ENCODE measurements at places on chromosomes 2 and 18.

- DNase-seq, result no peak
Observed at GRCh38 chr2:152694161-152694661, 23.1 kb downstream of the PRPF40A start.

- no peak for DNase-seq
Observed at GRCh38 chr2:175606010-175606841, 395.8 kb downstream of the LNPK start.

- no peak for DNase-seq
Observed at GRCh38 chr18:48787203-48788151, 163.3 kb downstream of the SMAD7 start.

GRCh38 chr2:229090225-229090624, 180.9 kb downstream of the PID1 start:
- no peak for DNase-seq

DNA sequence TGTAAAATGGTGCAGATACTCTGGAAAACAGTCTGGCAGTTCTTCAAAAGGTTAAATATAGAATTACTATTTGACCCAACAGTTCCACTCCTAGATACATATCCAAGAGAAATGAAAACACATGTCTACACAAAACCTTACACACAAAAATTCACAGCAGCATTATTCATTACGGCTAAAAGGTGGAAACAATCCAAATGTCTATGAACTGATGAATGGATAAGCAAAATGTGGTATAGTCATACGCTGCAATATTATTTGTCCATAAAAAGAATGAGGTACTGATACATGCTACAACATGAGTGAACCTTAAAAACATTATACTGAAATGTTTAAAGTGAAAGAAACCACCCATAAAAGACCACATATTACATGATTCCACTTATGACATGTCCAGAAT, 4.0 kb downstream of the CYP27C1 start:
- no peak for DNase-seq

DNA sequence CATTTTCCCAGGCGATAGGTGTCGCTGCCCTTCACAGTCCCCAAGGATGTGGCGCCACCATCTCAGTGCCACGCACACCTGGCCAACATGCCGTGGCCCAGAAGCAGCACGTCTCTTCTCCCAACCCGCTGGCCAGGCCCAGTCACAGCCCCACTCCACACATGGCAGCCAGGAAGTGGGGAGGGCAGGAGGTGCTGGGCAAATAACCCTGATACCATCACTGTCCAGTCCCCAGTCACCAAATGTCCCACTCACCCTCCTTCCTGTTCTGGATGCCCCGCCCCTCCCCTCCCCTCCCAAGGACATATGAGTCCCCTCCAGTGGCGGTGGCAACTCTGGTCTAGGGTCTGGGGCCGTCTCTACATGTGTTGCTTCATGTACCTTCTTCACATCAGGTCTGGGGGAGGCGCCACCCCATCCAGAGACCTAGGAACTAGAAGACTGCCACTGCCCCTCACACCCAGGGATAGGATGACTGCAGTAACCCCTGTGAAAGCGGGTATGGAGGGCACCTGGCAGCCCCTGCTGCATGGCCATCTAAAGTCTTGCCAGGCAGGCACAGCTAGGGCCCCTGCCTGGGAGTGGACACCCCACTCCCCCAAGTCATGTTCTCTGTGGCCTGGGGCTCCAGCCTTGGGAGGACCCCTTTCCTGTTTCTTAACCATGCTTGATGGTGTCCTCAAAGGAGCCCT, 7.3 kb upstream of the CAPN10 start:
- no peak for DNase-seq

DNA sequence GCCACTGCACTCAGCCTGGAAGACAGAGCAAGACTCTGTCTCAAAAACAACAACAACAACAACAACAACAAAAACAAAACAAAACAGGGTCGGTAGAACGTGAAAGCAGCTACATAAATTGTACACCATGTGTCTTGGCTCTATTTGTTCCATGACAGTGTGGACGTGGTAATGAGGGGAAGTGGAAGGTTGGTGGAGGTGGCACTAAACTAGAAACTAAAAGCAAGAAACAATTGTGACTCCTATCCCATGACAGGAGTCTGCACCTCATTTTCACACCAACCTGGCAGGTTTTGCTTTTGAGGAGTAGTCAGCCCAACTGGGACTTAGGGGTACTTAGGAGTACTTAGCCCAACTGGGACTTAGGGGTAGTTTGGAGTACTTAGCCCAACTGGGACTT, 62.5 kb upstream of the MRPS9 start:
- DNase-seq, result no peak

GRCh38 chr2:224875153-224875552, 159.0 kb upstream of the CCDC195 start:
- no peak for DNase-seq

Data from putamen (tissue), 1 donor.